ENCODE measurements at places on chromosomes 5 and 9. TPM values are rescaled to one million over a fixed set of nuclear protein-coding genes. Genes with fewer than 3 reads are reported as not detected.

UNC5A gene
- total RNA-seq: not detected

PCDHGA3 gene
- 0.23 TPM for total RNA-seq

PCDHGC5 gene
- total RNA-seq: not detected

ARL14EPL gene
- total RNA-seq: not detected

LCN9 gene
- total RNA-seq: not detected

CARD9 gene
- total RNA-seq: 3.8 TPM

PRDM9 gene
- not detected for total RNA-seq

CMYA5 gene
- total RNA-seq: 0.30 TPM

PLAA gene
- total RNA-seq: 37.9 TPM

UBE2R2 gene
- total RNA-seq: 35.1 TPM

SPATA6L gene
- total RNA-seq: 0.27 TPM

AQP3 gene
- total RNA-seq: 113 TPM

RGS3 gene
- total RNA-seq: 42.7 TPM

PCDHGB4 gene
- 0.23 TPM for total RNA-seq

GNA14 gene
- total RNA-seq: not detected

GZMA gene
- total RNA-seq: 738 TPM

ASPN gene
- total RNA-seq: not detected

SPEF2 gene
- total RNA-seq: 6.3 TPM

IL9 gene
- not detected for total RNA-seq

GLDC gene
- total RNA-seq: 0.34 TPM

WWC1 gene
- not detected for total RNA-seq

IL33 gene
- total RNA-seq: not detected

RNF38 gene
- 41.8 TPM for total RNA-seq

WNK2 gene
- 0.16 TPM for total RNA-seq

NEUROG1 gene
- total RNA-seq: not detected

RORB gene
- 0.07 TPM for total RNA-seq

AMBP gene
- not detected for total RNA-seq

SLC4A9 gene
- not detected for total RNA-seq

SLIT3 gene
- 0.64 TPM for total RNA-seq

PCA3 gene
- not detected for total RNA-seq

NR2F1 gene
- total RNA-seq: not detected

CD274 gene
- 11.1 TPM for total RNA-seq

CTSV gene
- total RNA-seq: 0.27 TPM

PCDHB15 gene
- total RNA-seq: not detected

FGF18 gene
- not detected for total RNA-seq
